H9 (cell line): ENCODE measurements at places on chromosomes 13 and 19. TPM values are rescaled to one million over a fixed set of nuclear protein-coding genes. Genes with fewer than 3 reads are reported as not detected.

DNA sequence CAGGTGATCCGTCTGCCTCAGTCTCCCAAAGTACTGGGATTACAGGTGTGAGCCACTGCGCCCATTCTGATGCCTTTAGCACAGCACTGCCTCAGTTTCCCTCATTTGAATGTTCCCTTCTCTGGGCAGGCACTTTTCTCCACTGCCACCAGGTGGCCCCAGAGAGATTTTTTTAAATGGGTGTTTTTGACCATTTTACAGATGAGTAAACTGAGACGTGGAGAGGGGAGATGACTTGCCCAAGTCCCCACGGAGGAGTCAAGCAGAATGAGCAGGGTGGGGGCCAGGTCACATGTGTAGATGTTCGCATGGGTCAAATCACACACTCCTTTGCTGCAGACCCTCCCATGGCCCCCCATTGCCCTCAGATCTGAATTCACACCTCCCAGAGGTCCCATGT lies 3.2 kb upstream of the PDE4C start:
- DNase-seq = no peak

- DNase-seq = no peak
Measured at GRCh38 chr19:8254286-8255001, 45.3 kb downstream of the CERS4 start.

- no peak for DNase-seq
Measured at GRCh38 chr19:17323300-17323963, 11.2 kb downstream of the ANO8 start.

GRCh38 chr13:33931397-33932311 lies 113.7 kb downstream of the RFC3 start:
- DNase-seq = no peak

DNA sequence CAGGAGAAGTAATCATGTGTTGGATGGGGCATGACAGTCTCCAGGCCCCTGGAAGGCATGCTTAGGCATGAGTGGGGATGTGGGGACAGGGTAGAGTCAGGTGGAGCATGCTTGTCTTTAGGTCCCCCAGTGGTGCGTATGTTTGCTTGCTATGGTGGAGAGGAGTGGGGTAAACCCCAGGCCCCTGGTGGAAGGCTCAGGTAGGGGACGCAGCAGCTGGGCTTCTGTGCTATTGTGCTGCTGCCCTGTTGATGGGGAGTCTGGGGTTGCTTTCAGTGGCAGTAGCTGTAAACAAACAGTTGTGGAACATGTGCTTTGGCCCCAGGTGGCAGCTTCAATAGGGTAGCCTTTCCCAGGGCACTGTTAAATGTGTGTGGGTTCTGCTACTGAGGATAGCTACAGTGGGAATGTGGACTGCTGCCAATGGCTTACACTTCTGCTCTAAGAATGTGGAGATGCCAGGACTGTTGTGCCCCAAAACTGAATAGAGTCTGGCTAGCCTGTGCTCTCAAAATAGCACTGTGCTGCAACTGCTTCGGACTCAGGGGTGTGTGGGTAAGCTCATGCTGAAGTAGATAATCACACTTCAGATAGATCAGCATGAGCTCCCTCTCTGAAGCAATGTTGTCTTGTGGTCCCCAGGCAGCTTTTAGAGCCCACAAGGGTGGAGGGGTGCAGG lies 1257.3 kb downstream of the DIAPH3 start:
- peak; percentile 31 for DNase-seq

- no peak for DNase-seq
Measured at GRCh38 chr13:43564952-43565351, 221.8 kb downstream of the ENOX1 start.

- DNase-seq = peak; percentile 35
Measured at GRCh38 chr19:8342316-8342683, 762 bp downstream of the KANK3 start.

CPT1C gene
- 66.4 and 74.6 TPM in 2 replicates for total RNA-seq

DNA sequence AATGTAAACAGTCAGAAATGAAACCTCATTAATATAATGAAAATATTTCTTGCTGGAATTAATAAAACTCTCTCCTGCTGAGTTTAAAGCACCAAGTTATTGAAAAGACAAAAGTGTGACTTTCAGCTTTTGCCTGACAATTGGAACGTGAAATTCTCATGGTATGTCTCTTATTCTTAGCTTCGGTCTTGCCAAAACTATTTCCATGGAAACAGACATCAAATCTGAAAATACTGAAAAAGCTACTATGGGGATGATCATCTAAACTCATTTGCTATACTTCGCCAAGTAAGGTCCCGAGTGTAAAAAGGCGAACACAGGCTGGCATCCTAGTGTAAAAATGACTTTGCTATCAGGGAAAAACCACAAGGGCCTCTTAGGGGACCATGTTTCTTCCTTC lies 22.8 kb downstream of the HTR2A start:
- no peak for DNase-seq

DNA sequence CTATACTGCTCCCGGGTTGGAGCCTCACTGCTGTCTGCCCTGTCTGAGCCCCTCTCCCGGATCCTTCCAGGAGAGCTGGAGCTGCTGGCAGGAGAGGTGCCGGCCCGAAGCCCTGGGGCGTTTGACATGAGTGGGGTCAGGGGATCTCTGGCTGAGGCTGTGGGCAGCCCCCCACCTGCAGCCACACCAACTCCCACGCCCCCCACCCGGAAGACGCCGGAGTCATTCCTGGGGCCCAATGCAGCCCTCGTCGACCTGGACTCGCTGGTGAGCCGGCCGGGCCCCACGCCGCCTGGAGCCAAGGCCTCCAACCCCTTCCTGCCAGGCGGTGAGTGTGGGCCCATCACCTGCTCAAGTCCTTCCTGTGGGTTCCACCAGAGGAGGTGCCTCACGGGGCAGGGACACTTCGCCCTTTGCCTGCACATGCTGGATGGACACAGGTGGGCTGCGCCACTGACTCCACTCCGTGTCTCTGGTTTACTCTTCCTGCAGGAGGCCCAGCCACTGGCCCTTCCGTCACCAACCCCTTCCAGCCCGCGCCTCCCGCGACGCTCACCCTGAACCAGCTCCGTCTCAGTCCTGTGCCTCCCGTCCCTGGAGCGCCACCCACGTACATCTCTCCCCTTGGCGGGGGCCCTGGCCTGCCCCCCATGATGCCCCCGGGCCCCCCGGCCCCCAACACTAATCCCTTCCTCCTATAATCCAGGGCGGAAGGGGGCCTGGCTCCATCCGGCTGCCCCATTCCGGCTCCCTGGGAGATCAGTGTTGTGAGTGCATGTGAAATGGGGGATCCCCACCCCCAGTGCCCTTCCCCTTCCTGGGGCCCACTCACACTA lies 19.8 kb downstream of the EPN1 start:
- no peak for DNase-seq

LDLR gene
- total RNA-seq = 81.3 and 92.7 TPM in 2 replicates

HRC gene
- 1.8 and 1.9 TPM in 2 replicates for total RNA-seq

DNA sequence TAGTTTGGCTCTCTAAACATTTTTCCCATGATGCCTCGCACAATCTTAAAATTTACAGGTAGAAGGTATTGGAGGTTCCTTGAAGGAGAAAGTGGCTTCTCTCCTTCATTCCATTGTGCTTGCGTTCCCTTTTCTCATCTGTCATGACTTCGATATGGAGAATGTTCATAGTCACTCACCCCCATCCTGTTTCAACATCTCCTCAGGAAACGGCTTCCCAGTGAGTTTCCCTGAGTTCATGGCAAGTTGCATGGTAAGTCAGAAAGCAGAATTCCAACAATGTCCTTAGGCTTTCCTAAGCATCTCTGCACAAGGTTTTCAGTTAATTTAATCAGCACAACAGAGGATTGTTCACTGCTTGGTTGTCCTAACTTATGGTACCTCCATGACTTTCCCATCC lies 581.8 kb upstream of the SLITRK5 start:
- no peak for DNase-seq

GRCh38 chr19:35495107-35496064 lies 5.1 kb upstream of the KRTDAP start:
- peak; percentile 76 for DNase-seq

- DNase-seq = no peak
Measured at GRCh38 chr13:81745391-81745790, 1404.5 kb upstream of the SPRY2 start.

GARIN5A gene
- total RNA-seq = 9.5 and 10.5 TPM in 2 replicates

AMER2 gene
- total RNA-seq = 0.02 and 0.04 TPM in 2 replicates

GRCh38 chr13:52906122-52906903 lies 57.9 kb upstream of the PCDH8 start:
- peak; percentile 51 for DNase-seq

DNA sequence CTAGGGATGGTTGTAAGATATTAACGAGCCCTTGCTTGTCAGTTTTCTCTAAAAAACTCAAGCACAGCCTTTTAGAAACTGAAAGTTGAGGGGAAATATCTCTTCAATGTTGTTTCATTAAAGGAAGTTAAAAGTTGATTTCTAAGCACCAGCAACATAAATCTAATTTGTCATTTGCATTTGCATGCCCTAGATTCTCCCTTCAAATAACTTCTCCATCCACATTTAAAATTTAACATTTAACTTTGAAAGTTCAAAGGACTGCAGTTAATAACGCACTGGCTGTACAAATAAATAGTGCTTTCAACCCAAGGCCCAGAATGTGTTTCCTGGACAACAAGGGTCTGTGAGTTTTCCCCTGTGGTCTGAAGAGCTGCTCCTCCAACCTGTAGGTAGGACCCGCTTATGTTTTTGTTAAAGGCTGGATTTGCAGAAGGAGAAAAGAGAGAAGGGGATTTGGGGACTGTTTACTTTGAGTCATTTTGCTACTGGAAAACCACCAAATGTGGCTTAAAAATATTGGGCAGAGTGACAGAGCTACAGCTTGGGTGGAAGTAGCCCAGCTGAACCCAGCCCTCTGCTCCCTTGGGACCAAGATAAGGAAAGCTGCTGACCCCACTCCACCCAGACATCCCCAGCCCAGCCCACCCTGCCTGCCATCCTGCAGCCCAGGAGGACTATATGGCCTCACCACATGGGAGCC lies 39.8 kb downstream of the TNFRSF19 start:
- no peak for DNase-seq

- peak; percentile 64 for DNase-seq
Measured at GRCh38 chr19:43524922-43525835, 1.8 kb downstream of the ETHE1 start.

DNA sequence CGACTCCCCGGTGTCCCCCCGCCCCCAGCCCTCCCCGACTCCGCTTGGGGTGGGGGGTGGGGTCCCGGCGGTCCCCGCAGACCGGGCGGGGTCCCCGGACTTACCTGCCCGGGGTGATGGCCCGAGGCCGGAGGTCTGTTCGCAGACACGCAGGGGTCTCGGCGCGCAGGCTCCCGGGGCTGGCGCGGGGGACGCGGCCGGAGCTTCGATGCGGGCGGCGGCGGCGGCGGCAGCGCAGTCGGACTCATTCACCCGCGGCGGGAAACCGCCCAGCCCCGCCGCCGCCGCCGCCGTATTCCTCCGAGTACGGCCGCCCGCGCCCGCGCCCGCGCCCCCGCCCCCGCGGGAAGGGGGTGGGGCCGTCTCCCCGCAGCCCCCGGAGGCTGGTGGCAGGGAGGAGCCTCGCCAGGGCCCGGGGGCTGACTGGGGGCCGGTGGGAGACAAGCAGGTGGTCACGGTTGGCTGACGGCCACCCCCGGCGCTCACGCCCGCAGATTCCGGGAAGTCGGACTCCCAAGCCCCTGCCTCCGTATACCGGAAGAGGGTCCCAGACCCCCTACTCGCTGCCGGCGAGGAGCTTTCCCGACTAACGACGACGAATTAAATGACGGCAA lies at the start of gene C2CD4C:
Gene C2CD4C (minus strand): TSS at position 246 of the 614 bp plus-strand sequence. CDS start 786 bp downstream, outside the sequence.
- peak; percentile 41 for DNase-seq

GRCh38 chr19:28898249-28898648 lies 314.7 kb downstream of the UQCRFS1 start:
- DNase-seq = no peak

- DNase-seq = peak; percentile 100
Measured at GRCh38 chr19:17576758-17577456, 21.5 kb downstream of the COLGALT1 start.

PALM gene
- 18.5 and 23.6 TPM in 2 replicates for total RNA-seq

GRCh38 chr19:41384351-41384750 lies 8.0 kb downstream of the TMEM91 start:
- no peak for DNase-seq

DNA sequence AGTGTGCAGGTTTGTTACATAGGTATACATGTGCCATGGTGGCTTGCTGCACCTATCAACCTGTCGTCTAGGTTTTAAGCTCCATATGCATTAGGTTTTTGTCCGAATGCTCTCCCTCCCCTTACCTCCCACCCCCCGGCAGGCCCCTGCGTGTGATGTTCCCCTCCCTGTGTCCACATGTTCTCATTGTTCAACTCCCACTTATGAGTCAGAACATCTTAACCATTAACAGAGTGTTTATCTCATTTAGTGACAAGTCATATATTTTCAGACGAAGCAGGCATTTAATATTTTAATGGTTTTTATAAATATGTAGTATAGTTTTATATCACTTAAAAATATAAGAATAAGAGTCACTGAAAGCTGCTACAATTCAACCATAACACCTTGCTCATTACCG lies 780.5 kb upstream of the ARGLU1 start:
- DNase-seq = no peak

- peak; percentile 76 for DNase-seq
Measured at GRCh38 chr19:3606690-3607289, at the start of gene TBXA2R. Gene TBXA2R (minus strand): TSS chr19:3606875. CDS start chr19:3600634, 6,241 bp downstream.

ZNF837 gene
- 3.4 and 3.8 TPM in 2 replicates for total RNA-seq

GRCh38 chr13:85543144-85543543 lies 256.1 kb downstream of the SLITRK6 start:
- no peak for DNase-seq

DNA sequence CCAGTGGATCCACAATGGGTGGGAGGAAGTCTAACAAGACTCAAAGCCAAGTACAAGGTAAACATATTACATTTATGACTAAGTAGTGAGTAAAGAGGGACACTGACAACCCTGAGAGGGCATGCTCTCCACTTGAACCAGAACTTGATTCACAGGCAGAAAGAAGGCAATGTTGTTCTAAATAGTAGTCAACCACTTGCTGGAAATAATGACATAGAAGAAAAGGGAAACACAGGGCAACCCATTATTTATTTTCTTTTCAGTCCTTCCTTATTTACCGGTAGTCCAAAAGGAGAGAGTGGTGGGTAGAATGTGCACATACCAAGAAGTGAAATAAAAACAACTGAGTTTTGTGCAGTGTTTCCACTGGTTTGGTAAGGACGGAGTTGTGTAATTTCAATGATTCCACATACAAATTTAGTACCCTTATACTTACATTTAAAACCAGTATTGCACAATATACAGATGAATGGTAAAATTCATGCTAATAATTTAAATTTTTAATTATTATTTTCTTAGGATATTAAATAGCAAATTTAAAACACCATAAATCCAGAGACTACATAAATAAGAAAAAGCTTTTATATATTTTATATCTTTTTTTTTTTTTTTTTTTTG lies 65.9 kb downstream of the ENOX1 start:
- no peak for DNase-seq

CEACAM3 gene
- not detected in 2 replicates for total RNA-seq

GRK1 gene
- total RNA-seq = 0.31 and 0.83 TPM in 2 replicates
